ENCODE measurements at places on chromosomes 16 and 17.
A peak's percentile ranks its signal among the peaks of the same experiment; 100 is the strongest.

DNA sequence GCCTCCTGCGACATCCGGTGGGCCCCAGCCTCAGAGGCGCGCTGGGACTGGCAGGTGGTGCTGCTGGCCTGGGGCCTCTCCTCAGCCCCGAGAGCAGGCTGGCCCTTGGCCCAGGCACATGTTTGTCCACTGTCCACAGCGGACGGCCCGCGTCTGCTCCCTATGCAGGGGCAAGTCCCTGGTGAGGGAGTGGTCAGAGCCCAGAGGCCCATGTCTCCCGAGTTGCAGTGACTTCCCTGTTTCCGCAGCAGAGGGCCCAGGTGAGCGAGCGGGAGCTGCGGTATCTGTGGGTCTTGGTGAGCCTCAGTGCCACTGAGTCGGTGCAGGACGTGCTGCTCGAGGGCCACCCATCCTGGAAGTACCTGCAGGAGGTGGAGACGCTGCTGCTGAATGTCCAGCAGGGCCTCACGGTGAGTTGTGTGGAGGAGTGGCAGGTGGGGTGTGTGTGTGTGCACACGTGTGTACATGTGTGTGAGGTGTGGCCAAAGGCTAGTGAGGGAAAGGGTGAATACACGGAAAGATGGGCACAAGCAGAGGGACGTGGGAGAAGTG lies 10.4 kb downstream of the IL34 start:
- no peak for DNase-seq

DNA sequence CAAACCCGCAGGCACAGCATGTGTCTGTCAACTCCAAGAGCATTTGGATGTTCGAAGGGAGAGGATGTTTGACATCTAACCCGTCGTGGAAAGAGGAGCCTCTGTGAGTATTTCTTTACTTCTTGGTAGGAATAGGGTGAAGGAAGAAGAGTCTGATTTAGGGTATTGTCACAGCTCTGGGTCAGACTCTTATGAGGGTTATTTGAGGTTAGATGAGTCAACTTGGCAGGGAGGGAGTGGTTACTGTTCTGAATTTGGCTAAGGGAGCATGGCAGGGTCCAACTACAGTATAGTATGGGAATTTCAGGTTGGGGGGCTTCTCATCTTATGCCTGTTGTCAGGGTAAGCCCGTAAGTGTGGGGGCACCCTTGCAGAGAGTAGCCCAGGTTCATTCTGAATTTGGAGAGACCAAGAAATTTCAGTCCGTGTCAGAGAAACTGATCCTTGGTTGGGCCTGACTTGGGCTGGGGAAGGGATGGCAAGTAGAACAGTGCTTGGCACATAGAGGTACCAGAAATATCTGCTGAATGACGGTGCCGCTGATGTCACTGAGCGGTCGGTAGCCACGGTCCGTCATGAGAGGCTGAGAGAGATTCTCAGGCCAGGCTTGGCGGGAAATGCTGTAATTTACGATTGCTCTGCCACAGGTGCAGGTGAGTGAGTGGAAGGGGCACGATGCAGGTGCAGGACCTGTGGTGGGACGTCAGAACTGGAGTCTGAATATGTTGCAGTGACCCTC lies 43.2 kb downstream of the MYH3 start:
- DNase-seq, result no peak

GRCh38 chr17:74296548-74296936 lies 22.5 kb downstream of the DNAI2 start:
- no peak for DNase-seq

DNA sequence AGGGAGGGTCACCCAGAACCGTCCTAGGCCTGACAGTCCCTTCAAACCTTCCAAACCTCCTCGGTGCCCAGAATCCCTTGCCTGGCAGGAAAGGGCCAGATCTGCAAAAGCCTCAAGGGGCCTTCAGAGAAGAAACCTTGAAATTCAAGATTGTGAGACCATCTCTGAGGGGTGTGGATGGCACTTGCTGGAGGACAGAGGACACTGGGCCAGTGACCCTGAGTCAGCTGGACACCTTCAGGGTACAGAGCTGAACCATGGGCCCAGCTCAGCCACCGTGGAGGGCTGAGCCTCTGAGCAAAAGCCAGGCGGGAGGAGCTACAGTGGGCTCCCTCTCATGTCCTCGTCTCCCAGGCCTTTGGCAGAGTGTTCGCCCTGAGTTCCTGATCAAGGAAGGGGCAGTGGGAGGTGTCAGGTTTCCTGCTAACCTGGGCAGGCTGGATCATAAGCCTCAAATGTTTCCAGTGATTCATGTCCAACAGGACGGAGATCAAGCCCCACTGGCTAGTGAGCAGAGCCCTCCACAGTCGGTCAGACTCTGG lies 3.0 kb downstream of the PDILT start:
- no peak for DNase-seq

DNA sequence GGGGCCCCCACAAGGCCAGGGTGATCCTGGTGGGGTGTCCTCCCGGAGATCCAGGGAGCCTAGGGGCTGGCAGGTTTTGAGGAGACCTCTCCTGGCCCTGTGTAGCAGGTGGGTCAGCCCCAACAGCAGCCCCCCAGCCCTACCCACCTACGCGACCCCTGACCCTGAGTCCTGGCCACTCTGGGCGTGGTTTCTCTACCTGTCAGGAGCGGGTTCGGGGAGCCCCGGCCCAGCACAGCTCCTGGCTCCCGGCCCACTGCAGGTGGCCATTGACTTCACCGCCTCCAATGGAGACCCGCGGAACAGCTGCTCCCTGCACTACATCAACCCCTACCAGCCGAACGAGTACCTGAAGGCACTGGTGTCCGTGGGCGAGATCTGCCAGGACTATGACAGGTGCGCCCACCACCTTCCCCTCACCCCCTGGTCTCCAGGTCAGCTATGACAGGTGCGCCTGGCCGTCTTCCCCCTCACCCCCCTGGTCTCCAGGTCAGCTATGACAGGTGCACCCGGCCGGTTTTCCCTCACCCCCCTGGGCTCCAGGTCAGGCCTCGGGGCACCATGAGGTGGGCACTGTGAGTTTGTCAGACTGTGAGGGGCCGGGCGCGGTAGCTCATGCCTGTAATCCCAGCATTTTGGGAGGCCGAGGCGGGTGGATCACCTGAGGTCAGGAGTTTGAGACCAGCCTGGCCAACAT lies 13.0 kb downstream of the CPNE7 start:
- DNase-seq, result no peak

- DNase-seq, result no peak
Observed at GRCh38 chr16:83928341-83929055, 24.5 kb upstream of the OSGIN1 start.

GRCh38 chr17:74282587-74283370 lies 8.7 kb downstream of the DNAI2 start:
- peak; percentile 34 for DNase-seq

DNA sequence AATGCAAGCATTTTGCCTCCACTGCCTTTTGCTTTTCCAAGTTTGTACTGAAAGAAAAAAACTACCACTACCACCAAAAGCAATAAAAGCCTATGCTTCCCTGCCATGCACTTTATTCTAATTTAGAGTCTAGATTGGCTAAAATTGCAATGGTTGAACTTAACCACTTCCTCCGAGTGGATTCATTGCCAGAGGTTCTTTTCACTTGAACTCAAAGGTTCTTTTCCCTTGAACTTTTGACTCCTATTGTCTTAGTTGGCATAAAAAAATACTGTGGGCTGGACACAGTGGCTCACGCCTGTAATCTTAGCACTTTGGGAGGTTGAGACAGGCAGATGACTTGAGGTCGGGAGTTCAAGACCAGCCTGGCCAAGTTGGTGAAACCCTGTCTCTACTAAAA lies 319.8 kb upstream of the GOT2 start:
- no peak for DNase-seq

- DNase-seq, result no peak
Observed at GRCh38 chr17:37781451-37781850, 36.6 kb upstream of the HNF1B start.

GRCh38 chr16:80144191-80144590 lies 396.6 kb upstream of the DYNLRB2 start:
- no peak for DNase-seq

DNA sequence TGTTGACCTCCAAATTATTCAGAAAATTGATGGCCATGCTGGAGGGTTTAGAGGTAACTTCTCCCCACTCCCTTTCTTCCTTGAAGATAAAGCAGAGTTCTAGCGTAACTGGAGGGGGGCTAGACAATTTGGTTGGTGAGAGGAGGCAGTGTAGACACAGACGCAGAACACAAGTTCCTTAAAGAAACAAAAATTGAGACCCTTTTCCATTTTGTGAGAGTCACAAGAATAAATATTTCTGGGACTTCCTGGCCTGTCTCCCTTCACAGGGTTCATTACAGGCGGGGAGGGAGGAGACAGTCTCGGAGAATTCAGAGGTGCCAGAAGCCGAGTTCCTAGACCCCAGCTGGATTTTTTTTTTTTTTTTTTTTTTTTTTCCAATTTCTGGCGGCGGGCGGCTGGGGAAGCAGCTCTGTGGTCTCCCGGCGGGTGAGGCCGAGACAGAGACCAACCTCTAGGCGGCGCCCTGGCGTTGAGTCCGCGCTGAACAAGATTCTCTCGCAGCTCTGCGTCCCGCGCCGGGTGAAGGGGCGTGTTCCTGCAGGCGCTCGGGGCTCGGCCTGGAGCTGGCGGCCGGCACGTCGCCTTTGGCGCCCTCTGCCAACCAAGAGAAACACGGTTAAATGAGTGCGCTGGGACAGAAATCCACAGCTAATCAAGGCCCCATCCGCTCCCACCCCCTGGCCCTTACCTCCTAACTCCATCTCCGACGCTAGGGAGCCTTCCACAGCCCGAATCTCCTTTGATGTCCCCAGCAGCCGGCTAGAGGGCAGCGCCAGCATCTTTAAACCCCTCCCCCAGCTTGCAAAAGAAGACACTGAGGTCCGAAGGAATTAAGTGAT lies 10.2 kb upstream of the HOXB9 start:
- DNase-seq, result peak; percentile 82

DNA sequence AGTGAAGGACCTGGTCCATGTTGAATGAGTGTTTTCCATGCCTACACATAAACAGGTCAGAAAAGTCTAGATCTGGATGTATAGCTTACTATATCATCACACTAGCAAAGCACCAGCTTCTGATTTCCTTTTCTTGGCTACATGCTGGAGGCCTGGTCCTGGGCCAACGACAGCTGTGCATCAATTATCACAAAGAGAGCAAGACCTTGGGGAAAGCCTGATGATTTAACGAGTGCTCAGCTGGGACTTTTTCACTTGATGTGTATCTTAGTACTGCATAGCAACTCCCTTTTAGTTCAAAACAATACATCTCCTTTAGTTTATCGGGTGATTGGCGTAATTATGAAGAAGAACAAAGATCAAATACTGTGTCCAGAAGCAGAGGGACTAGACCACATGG lies 358.2 kb downstream of the KIF2B start:
- no peak for DNase-seq

DNA sequence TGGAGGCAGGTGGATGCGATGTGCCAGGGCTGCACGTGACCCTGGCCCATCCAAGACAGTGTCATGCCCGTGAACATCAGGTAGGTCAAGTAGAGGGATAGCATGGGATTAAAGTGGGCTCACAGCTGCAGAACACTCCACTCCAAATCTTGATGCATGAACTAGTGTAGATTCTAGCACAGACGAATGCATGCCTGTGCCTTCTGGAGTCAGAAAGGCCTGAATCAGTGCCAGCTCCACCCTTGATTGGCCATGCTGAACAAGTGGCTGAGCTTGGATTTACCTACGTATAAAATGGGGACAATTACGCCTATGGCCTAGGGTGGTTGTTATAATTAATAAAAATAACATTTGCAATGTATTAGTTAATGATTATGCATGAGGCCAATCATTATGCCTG lies 10.6 kb downstream of the IRX3 start:
- DNase-seq, result no peak

- no peak for DNase-seq
Observed at GRCh38 chr17:50608700-50609379, 25.8 kb upstream of the ABCC3 start.
